CD4-positive, alpha-beta T cell treated with Interleukin-15 for 1 hour (primary cell): ENCODE measurements at places on chromosomes 1 and 21.

DNA sequence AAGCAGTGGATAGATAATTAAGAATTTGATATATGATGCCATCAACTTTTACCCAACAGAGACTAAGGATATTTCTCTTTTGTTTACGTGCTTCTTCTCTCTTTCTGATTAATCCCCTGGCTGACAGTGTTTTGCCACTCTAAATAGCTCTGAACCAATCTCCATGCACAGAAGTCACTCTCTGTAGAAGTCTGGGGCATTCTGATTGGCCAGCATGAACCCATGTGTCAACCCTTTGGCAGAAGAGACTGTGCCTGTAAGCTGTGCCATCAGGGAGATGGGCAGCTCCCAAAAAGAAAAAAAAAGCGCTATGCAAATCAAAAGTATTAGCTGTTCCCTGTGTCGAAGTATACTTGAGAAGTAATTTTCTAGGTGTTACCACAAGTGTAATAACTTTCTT lies 34.1 kb upstream of the NRIP1 start:
- no peak for DNase-seq

DNA sequence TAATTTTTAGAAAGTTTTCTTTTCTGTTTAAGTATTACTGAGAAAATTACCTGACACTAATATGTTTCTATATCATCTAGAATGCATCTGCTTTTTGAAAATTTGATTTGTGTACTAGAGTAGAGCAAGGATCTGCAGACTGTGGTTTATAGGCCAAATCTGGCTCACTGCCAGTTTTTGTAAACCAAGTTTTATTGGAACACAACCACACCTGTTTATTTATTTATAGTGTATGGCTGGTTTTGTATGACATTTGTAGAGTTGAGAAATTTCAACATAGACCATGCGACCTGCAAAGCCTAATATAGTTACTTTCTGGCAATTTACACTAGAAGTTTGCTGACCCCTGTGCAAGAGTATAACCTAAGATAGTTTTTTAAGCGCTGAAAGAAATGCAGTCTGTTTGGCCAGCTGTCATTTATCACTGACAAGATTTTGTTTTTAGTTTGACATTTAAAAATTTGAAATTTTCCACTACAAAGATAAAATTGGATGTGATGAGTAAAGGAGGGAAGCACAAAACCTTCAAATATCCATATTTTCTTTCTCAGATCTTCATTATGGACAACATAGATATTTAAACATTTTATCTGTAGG lies 36.1 kb upstream of the CACYBP start:
- DNase-seq, result no peak

DNA sequence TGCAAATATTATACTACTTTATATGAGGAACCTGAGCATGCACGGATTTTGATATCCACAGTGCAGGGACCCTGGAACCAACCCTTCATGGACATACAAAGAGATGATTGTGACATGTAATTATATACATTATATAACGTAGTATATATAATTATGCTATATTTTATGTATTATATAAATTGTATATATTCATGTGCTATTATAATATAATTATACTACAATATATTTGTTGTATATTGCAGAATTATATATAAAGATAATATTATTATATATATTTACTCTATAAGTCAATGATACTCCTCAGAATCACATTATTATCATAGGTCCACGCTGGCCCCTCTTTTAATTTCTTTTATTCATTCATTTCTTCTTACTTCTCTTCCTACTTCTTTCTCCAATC lies 70.9 kb downstream of the TNFSF18 start:
- no peak for DNase-seq

DNA sequence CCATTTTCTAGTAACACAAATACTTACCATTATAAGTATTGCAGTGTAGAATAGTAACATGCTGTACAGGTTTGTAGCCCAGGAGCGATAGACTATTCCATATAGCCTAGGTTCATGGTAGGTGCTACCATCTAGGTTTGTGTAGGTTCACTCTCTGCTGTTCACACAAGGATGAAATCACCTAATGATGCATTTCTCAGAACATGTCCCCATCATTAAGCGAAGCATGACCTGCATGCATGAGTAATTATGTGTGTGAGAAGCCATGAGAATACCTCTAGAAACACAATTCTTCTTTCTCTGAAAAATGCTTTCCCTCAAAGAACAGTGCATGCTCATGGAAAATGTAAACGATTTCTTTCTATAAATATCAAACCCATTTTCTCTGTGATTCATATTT lies 69.3 kb downstream of the NR5A2 start:
- no peak for DNase-seq

GRCh38 chr1:230806552-230806951 lies 59.4 kb downstream of the CAPN9 start:
- no peak for DNase-seq

GRCh38 chr1:68117416-68117815 lies 67.0 kb upstream of the DIRAS3 start:
- no peak for DNase-seq

- DNase-seq, result no peak
Measured at GRCh38 chr1:34906222-34906621, 23.2 kb downstream of the DLGAP3 start.

GRCh38 chr1:81699234-81699633 lies 101.5 kb upstream of the ADGRL2 start:
- DNase-seq, result no peak

GRCh38 chr1:153572569-153573015 lies 6.9 kb upstream of the S100A2 start:
- DNase-seq, result peak; percentile 66

GRCh38 chr1:92029241-92029922 lies 403 bp upstream of the EPHX4 start:
- DNase-seq, result no peak

- no peak for DNase-seq
Measured at GRCh38 chr1:167409183-167409582, 109.1 kb downstream of the CD247 start.

DNA sequence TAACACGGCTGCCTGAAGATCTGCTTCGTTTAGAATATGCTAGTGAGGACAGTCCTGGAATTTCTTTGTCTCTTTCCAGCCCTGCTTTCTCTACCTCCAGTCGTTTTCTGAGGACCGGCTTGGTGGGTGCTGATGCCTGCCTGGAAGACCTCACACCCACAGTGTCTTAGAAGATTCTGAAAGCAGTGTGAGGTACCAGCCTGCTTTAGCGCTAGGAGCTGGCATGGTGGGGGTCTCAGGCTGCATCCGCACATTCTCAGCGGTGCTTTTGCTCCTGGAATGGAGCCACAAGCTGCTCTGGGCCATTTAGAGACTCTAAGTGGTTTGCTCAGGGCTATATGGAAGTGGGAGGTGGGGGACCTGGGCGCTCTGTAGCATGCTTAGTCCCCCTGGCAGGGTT lies 61.4 kb downstream of the CD247 start:
- DNase-seq, result no peak

- no peak for DNase-seq
Measured at GRCh38 chr21:34192646-34193285, 119.4 kb downstream of the MRPS6 start.

DNA sequence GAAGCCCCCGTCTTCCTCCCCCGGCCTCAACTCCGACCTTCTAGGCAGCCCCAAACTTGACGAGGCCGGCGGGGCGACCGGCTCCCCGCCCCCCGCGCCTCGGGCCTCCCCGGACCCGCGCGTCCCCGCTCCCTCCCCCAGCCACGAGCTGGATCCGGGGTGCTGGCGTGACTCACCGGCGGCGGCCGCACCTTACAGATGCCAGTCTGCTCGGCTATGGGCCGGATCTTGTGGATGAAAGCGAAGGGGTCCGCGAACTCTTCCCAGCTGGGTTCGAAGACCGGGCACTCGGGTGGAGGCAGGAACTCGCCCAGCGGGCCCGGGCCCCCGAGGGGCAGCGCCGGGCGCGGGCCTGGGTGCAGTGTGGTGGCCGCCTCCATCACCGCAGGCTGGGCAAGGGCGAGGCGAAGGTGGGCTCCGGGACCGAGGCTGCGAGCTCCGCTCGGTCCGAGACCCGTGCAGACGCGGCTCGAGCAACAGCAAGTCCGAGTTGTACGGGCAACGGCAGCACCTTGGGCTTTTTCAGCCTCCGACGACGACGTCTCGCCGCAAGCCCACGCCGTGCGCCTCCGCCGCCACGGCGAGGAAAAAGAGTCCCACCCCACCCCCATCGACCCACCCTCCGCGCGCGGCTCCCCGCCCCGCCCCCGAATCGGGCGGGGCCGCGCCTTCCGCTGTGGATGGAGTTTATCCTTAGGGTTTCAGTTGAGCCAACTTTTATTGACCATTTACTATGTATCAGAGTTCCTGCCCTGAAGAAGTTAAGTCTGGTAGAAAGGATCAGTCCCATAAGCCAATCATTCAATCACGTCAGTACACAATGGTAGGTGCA lies at the start of gene KDM5B:
TSS of gene KDM5B (minus strand) at position 496 of the 832 bp plus-strand sequence. CDS start at position 380, 116 bp downstream.
- DNase-seq, result peak; percentile 63

- no peak for DNase-seq
Measured at GRCh38 chr1:151372058-151372934, at the start of gene SELENBP1. TSS of gene SELENBP1 (minus strand) at chr1:151372705. CDS start at chr1:151372641, 64 bp downstream.

DNA sequence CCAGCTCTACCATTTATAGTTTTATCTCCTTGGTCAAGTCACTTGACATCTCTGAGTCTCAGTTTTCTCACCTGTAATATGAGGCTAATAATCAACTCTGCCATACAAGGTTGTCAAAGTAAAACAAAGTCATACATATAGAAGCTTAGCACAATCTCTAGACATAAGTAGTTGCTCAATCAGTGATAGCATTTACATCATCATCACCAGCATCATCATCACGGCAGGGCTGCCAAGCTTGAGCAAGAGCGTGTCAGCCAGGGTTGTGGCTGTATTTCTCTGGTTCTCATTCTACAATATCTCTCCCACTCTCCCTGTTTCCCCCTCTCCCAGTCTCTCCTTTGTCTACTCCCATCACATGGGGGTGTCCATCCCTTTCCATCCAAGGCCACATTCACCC lies 41.7 kb upstream of the COA6 start:
- peak; percentile 35 for DNase-seq

GRCh38 chr21:43782431-43783097 lies 6.5 kb upstream of the CSTB start:
- DNase-seq, result no peak

GRCh38 chr1:233151861-233152260 lies 143.7 kb downstream of the PCNX2 start:
- DNase-seq, result no peak

DNA sequence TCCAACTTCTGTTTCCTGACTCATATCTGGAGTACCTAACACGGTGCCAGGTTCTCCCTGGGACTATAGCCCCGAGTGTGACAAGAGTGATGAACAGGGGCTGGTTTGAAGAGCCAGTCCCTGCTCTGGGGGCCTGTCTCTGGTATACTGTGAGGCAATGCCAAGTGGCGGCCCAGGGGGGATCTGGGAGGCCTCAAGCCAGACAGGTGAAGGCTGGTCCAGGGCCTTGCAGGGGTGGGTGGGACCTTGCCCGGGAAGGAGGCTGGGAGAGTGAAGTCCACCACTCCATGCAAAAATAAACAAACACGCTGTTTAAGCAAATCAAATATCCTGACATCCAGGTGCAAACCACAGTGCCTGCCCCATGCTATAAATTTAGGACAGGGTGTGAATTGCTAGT lies 6.8 kb upstream of the PLXNA2 start:
- no peak for DNase-seq

GRCh38 chr1:81115422-81115821 lies 685.3 kb upstream of the ADGRL2 start:
- no peak for DNase-seq
